ENCODE measurements at places on chromosomes 2 and 18.

DNA sequence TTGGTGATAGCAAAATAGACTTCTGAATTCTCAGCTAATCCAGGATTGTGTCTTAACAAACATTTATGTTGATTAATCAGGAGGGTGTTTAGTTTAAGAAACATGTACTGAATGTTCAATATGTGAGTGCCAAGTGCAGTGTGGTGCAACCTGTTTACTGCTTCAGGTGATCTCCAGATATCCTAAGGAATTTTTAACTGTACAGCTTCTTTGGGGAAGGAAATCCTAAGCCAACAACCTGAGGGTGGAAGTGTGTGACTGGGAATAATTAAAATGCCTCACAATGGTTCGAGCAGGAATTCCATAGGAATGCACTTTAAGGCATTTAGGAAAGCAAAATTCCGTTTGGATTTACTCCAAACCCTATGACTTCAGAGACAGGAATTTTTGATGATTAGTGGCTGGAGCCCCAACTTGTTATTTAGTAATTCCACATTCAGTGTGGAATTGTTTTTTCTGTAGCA, 16.4 kb downstream of the CRIM1 start:
- peak; percentile 86 for DNase-seq

DNA sequence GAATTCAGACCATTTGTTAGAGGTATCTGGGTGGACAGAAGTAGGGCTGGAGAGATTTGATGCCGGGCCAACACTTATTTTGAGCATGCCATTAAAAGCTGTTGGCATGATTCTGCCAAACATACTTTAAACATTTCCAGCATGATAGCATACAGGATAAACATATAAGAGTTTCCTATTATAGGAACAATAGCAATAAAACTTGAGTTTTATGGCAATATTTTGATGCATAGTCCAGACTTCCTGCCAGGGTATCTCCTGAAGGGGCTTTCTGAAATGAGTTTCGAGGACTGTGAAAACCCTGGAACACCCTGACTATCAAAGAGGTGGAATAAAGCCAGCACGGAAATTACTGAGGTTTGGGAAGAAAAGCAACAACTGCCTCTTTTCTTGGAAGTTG, 1398.0 kb upstream of the NXPH2 start:
- no peak for DNase-seq

GRCh38 chr2:134306521-134306920, 52.6 kb downstream of the MGAT5 start:
- no peak for DNase-seq

DNA sequence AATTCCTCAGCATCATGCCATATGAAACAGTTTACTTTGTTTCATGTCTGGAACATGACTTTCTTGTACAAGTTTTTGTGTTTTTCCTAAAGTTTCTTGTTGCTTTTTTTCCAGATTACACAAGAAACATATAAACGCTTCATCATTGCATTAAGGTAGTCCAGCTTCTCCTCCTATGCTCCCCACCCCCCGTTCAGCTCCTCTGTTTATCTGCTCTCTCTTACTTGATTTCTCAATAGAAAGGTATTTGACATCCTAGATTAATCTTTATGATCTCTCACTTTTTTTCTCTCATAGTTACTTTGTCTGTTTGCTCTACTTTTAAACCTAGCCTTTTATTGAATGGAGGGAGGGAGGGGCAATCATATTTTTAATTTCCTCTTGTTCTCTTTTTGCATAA, 25.4 kb downstream of the SLC40A1 start:
- DNase-seq: no peak

GRCh38 chr2:220504938-220505503, 877.6 kb downstream of the SLC4A3 start:
- DNase-seq: peak; percentile 72

GRCh38 chr2:36662638-36663037, 33.9 kb upstream of the VIT start:
- DNase-seq: no peak

GRCh38 chr2:57080035-57080434, 896.2 kb downstream of the CCDC85A start:
- peak; percentile 43 for DNase-seq

GRCh38 chr2:70202236-70202806, 11.5 kb upstream of the C2orf42 start:
- no peak for DNase-seq

GRCh38 chr2:228688007-228688645, 506.6 kb upstream of the SPHKAP start:
- peak; percentile 72 for DNase-seq

GRCh38 chr2:191869178-191869577, 22.3 kb upstream of the CAVIN2 start:
- peak; percentile 52 for DNase-seq

GRCh38 chr2:64751286-64752260, 97.9 kb upstream of the SERTAD2 start:
- no peak for DNase-seq

DNA sequence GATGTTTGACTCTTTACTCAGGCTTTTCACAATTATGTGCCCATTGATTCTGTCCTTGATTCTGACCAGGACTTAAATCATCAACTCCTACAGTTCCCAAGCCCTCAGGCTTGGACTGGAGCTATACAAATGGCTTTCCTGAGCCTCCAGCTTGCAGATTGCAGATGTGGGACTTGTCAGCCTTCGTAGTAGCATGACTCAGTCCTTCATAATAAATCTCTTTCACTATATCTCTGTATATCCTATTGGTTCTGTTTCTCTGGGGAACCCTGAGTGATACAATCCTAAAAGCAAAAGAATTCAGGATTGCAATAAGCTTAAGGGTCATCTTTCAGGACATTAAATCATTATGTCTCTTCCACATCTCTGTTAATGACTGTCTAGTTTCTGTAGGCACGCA, 356.6 kb downstream of the RIT2 start:
- DNase-seq: peak; percentile 7

GRCh38 chr2:145085612-145086011, 565.7 kb upstream of the ZEB2 start:
- peak; percentile 65 for DNase-seq

- no peak for DNase-seq
Measured at GRCh38 chr2:232449964-232450363, 6.0 kb upstream of the ALPI start.

DNA sequence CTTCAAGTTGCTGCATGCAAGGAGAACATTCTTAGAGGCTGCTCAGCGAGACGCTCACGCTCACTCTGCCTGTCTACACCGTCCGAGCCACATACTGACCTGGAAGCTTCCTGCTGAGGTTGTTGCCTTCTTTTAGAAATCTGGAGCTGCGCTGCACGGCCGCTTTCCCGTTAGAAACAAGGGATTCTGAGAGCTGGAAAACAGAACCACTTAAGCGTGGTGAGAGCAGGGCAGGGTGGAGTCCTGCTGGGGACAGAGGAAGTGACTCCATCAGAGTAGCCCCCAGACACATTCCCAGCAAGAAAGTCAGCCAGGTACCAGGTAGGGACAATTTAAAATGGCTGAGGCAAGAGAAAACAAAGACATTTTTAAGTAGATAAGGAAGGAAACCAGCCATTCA, 135.2 kb downstream of the LAMA1 start:
- no peak for DNase-seq

- peak; percentile 80 for DNase-seq
Measured at GRCh38 chr2:19673213-19673791, 228.5 kb downstream of the TTC32 start.

DNA sequence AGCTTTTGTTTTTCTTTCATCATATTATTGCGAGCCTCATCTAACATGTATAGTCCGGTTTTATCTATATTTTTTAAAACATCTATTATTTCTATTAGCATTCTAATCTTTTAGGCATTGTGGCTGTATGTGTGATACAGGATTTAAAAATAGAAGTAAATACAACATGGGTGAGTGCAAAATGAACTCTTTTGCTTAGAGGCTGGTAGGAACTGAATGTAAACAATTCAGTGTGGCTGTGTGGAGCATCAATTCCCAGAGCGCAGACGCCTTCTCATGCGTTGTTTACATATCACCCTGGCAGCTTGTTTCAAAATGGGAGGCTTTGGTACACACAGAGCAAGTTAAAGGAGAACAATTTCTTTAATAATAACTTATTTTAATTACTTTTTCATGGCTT, 836 bp downstream of the DTNA start:
- DNase-seq: peak; percentile 72

DNA sequence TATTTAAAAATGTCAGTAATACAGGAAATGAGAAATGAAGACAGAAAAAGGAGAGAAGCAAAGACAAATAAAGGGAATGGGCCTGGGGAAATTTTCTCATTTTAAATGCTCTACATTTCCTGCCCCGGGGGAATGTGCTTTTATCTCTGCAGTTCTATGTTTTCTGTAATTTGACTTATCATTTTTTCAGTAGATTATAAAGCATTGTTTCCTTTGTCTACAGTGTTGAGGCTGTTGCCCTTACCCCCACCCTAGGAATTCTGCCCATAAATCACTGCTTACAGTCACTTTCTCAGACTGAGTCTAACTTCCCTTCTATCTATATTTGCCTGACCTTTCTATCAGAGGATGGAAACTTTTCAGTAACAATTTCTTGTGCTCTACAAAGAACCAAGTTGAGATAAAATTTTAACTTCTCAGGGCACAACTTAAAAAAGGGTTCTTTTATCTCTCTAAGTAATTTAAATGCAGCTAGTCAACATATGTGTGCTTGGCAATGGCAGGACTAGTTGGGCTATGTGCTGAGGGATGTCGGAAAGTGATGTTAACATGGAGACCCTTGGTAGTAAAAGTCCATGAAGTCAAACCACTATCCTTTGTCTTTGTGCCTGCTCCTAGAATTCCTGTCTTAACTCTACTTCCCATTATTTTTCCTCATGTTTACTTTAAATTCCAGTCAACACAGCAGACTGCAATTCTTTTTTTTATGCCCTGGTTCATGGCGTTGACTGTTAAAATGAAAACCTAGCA, 146.5 kb upstream of the MMADHC start:
- DNase-seq: peak; percentile 44

- peak; percentile 26 for DNase-seq
Measured at GRCh38 chr18:6741786-6742185, 12.3 kb downstream of the ARHGAP28 start.

GRCh38 chr2:9212661-9213411, 6.2 kb downstream of the ASAP2 start:
- DNase-seq: no peak

- peak; percentile 91 for DNase-seq
Measured at GRCh38 chr18:42048158-42048557, 93.1 kb downstream of the PIK3C3 start.

DNA sequence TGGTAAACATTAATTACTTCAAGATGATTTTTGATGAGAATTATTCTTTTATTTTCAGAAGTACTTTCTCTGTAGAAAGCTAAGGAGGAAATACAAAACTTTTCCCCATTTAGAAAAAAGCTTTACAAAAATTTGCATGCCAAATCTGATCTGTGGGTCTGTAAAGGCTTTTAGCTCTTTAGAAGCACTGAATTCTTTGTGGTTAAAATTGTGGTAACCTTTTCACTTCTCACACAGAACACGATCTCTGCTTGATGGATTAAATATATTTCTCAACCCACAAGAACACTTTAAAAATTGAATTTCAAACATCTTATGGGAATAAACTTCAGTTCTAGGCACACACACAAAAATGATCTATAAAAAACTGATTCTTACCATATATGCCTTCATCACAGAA, 63.7 kb downstream of the VIL1 start:
- DNase-seq: no peak

DNA sequence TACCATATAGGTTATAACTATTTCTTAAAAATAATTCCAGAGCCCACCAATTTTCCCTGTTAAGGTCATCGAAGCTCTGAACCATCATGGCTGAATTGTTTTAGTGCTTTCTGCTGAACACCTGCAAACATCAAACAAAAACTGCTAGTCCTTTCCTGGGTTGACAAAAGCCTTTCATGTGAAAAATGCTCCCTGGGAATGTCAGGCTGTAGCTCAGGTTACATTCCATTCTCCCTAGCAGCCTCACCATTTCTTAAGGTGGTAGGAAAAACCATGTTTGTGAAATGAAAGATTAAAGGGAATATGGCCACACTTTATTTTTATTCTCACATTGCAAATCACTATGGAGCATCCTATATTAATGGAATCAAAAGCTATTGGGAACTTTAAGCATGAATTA, 5.7 kb downstream of the TCF4 start:
- DNase-seq: no peak

DNA sequence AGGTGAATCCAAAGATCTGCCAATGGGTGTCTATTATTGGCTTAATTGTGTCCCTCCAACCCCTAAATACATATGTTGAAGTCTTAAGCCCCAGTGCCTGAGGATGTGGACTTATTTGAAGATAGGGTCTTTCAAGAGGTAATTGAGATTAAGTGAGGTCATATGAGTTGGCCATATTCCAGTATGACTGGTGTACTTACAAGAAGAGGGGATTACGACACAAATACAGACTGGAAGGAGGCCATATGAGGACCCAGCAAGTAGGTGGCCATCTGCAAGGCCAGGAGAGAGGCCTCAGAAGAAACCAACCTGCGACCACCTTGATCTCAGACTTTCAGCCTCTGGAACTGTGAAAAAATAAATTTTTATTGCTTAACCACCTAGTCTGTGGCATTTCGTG, 121.1 kb upstream of the FN1 start:
- DNase-seq: peak; percentile 79

GRCh38 chr2:129768485-129769184, 210.8 kb upstream of the RAB6C start:
- DNase-seq: no peak

DNA sequence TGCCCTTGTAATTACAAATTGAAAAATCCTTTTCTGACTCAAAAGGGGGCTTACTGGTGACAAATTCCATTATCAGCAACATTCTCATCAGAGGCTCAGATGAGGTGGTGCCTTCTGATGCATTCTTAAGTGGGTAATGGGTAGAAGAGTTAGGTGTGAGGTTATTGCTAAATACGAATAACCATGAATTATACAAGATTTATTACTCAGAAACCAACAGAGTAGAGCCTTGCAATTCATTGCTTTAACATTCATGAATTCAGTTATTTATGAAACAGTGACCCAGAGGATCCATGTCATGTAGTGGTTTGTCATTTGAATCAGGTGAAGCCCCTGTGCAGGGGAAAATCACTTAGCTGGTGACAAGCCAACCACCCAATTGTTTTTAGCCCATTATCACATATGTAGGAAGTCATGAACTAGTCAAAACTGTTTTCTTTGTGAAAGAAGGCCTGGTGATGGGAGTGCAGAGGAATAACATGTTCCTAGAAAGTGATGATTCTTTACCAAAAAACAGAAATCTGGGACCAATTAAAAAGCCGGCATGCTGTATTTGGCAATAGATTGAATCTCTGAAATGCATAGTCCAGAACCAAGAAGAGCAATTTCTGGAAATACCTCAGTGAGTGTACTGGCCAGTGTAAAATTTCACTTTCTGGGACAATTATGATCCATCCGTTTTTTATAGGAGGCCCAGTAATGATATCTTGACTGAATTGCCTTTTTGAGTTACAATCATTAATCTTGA, 70.2 kb downstream of the CRIM1 start:
- DNase-seq: peak; percentile 74

DNA sequence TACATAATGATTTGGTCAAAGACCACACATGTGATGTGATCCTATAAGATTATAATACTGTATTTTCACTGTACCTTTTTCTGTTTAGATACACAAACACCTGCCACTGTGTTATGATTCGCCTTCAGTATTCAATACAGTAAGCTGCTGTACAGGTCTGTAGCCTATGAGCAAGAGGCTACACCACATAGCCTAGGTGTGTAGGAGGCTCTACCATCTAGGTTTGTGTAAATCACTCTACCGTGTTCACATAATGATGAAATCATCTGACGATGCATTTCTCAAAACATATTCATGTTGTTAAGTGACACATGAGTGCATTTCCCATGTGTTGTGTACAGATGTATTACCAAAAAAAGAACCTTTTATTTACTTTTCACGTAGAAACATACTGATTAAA, 74.5 kb downstream of the USP40 start:
- no peak for DNase-seq
